ENCODE measurements at places on chromosomes 12 and 14.

DNA sequence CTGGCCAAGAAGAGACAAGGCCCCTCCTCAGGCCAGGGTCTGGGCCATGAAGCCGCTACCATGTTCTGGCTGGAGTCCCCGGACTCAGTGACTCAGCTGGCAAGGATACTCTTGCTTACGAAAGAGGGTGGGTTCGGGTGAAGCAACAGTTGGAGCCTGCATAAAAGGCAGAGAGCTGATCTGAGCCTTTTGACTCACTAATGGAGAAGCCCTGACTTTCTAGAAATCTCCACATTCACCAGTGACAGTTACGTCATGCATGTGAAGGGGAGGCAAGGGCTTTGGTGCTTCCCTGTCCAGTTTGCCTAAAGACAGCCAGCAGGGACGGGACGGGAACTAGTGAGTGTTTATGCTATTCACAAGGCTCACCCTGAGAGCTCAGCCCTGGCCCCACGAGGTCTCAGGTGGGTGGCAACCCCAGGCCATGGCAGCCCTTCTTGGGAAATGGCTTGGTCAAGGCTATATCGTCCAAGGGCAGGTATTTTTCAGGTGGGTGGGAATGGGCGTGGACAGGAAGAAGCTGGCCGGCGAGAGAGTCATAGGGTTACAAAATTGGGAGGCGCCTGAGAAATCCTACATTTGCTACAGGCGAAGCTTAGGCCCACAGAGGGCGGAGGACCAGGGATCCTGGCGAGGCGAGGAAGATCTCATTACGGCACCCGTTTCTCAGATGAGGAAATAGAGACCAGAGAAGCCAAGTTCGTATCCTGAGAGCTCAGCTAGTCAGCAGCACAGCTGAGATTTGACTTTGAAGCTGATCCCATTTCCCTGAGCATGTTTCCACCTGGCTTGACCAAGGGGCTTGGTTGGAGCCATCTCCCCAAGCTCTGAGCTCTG, 314.6 kb downstream of the BCL11B start:
- peak; percentile 92 for DNase-seq

GRCh38 chr12:132546647-132547046, 56.7 kb downstream of the FBRSL1 start:
- no peak for DNase-seq

GRCh38 chr12:4011597-4011996, 138.4 kb upstream of the PARP11 start:
- DNase-seq, result no peak

- no peak for DNase-seq
Observed at GRCh38 chr12:14921218-14921617, 17.1 kb downstream of the ERP27 start.

DNA sequence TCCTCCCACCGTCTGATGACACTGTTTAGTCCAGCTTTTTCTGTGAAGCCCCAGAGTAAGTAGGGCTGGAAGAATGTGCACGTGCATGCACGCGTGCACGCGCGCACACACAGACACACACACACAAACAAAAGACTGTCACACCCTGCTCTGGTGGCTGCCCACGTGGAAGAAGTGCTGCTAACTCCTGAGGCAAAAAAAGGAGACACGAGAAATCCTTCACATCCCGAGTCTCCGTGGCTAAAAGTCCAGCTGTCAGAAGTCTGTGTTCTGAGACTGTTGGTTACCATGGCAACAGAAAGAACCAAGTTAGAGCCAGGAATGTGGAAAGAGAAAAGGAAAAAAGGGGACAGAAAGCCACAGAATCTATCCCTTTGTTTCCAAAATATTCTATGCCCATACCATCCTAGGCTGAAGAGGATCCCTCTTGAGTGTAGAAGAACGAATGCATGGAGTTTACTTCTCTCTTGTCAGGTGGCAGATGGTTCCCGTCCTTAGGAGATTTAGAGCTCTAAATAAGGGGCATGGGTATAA, 1.6 kb upstream of the C12orf71 start:
- DNase-seq, result peak; percentile 71

DNA sequence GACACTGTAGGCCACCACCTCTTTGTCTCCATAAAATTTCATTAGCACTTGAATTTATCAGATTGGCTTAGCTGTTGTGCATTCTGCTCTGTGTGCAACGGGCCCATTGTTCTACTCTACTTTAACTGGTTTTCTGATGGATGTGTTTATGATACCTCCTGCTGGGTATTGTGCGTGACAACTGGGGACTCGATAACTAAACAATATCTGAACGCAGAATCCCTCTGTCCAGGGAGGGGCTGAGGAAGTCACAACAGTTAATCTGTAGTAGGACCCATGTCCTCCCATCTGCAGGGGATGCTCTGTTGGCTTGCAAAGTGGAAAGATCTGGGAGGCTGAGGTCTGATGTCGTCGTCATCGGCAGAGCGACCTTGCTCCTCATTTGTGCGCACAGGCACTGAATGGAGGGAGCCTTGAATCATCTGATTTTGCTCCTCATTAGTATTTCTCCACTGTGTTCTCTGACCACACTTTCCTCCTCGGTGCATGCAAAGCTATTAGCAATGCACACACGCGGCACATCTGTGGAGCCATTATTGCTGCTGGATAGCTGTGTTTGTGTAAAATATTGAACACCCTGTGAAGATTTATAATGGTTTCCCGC, 422.5 kb downstream of the NRXN3 start:
- no peak for DNase-seq

GRCh38 chr12:68352067-68352466, 19.9 kb upstream of the MDM1 start:
- DNase-seq, result no peak

- no peak for DNase-seq
Observed at GRCh38 chr14:32991691-32992090, 53.0 kb downstream of the NPAS3 start.

- DNase-seq, result no peak
Observed at GRCh38 chr12:115606040-115606439, 671.5 kb downstream of the MED13L start.

DNA sequence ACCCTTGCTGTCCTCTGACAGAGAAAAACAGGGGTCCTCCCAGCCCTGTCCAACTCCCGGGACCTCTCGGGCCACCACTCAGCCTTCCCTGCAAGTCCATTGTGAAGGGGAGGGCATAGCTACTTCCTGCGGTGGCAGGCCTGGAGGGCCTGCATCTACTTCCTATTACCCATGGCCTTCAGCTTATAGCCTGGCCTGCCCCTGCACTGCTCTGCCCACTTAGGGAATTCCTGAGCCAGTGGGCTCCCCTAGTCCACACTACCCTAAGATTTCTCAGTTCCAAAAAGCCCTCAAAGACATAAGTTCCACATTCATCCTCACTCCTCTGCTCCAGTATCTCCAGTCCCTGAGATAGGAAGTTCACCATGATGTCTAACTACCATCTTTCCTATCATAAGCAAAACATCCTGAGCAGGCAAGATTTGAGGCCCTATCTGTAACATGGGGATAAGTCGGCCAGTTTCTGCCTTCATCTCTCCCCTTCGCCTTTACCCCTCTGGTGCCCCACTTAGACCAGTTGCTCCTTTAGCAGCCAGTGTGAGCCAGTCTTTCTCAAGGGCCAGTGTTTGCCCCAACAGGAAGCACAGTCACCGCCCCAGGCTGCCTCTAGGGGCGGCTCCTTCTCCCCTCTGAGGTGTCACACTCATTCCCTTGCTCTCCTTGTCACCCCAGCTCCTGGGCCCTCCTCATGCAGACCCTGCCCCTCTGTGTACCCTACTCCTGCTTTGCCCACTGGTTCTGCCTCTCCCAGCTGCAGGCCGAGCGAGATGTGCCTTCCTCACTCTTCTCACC, 10.9 kb downstream of the HDAC7 start:
- no peak for DNase-seq

DNA sequence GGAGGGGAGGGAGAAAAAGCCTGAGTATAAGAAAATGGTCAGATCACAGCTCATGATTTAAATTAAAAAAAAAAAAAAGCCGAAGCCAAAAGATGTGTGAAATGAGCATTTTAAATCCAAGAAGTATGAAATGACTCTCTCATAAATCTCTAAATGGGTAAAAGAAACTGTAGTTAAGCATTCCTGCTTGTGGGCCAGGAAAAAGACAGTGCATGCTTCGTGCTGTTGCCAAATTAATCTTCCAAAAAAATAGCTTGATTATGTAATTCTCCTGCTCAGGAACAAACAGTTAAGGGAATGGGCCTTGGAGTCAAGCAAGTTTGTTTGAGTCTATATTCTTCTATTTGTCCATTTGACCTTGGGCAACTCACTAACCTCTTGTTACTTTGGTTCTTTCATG, 325.4 kb upstream of the SEL1L start:
- no peak for DNase-seq

GRCh38 chr12:124796303-124796960, 67.2 kb downstream of the SCARB1 start:
- no peak for DNase-seq

DNA sequence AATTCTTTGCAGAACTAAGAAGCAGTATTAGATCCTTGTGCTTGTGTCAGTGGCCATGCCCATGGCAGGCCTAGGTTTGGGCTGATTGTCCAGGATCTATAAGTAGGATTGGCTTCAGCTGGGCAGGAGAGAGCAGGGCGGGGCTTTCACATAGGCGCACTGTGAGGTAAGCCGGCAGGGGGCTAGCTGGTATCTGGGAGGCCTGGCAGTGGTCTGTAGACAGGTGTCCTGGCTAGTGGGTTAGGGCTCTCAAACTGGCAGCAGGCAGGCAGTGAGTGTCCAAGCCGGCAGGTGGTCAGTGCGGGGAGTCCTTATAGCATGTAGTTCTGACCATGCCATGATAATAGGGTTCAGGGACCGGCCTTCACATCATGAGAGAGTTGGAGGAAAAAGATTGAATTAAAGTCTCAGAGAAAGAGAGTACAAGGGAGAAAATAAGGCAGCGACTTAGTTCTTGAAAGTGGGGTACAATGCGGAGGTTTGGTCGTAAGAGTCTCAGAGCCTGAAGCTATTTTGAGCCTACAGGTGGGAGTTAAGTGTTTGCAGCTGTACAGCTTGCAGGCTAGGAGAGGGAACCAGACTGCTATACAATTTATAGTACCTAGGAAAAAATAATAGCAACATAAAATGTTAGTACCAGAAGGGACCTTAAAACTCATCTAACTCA, 137.4 kb downstream of the TPH2 start:
- DNase-seq, result no peak

DNA sequence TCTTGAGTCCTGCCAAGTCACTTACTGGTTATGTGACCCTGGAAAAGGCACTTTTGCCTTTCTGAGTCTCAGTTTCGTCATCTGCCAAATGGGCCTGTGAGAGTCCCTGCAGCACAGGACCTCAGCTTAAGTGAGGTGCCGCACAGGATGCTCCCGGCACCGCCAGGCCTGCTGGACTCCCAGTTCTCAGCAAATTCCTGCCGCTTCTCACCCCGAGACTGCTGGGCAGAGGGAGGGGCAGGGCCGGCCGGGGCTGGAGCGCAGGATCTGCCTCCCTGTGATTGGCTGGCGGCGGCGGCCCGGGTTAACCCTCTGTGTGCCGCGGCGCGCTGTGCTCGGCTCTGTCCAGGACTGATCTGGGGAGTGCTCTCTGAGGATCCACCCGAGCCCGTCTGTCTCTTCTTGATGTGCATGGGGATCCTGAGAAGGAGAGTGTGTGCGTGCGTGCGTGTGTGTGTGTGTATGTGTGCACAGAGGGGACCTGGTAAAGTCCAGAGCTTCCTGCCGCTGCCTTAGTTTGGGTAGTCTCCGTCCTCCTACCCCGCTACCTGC, 8.6 kb downstream of the SETD1B start:
- peak; percentile 75 for DNase-seq

- no peak for DNase-seq
Observed at GRCh38 chr12:71548893-71549292, 109.3 kb downstream of the LGR5 start.

GRCh38 chr12:111093428-111094142, 173.2 kb upstream of the MYL2 start:
- no peak for DNase-seq

DNA sequence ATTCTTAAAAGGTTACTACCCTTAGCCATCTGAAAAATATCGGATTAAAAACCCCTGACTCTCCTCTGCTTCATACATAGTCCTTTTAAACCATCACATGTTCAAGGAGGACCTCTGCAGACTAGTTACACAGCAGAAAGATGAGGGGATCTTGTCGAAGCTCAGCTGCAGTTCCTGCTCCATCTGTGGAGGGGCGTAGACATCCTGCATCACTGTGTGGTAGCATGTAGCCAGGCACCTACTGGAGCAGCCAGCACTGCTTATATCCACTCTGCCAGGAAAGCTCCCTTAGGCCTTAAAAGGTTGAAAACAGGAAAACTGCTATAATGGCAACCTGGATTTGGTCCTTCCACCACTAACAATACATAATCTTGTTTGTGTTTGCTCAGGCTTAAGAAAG, 57.6 kb upstream of the STRN3 start:
- no peak for DNase-seq

DNA sequence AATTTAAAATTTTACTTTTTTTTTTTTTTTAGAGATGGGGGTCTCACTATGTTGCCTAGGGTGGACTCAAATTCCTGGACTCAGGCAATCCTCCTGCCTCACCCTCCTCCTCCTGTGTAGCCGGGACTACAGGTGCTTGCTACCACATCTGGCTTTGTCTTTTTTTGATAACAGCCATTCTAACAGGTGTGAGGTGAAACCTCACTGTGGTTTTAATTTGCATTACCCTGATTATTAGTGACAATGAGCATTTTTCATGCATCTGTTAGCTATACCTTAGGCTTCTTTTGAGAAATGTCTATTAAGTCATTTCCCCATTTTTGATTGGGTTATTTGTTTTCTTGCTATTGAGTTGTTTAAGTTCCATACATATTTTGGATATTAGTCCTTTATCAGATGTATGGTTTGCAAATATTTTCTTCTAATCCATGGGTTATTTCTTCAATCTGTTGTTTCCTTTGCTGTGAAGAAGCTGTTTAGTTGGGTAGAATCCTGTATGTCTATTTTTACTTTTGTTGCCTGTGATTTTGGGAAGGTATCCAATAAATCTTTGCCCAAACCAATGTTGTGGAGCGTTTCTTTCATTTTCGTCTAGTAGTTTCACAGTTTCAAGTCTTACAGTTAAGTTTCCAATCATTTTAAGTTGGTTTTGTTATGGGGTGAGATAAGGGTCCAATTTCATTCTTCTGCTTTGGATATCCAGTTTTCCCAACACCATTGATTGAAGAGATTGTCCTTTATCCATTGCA, 86.1 kb downstream of the MYF5 start:
- DNase-seq, result peak; percentile 16

DNA sequence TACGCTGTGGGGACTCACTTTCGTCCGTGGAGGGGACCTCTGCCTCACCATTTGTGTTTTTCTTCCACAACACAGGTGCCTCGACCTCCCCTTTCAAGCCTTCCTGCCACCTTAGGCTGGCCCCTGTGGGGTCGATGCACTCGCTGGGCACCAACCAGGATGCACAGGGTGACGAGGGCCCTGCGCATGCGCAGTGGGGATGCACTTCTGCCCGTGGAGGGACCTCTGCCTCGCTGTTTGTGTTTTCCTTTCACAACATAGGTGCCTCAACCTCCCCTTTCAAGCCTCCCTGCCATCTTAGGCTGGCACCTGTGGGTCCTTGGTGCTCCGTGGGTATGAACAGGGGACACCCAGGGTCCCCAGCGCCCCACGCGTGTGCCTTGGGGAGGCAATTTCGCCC, 356.8 kb downstream of the ALG10 start:
- DNase-seq, result no peak

Data from AG10803 (cell line).